ENCODE measurements at places on chromosomes 6 and 20. TPM values are rescaled to one million over a fixed set of nuclear protein-coding genes. Genes with fewer than 3 reads are reported as not detected.

GRCh38 chr20:51703400-51704287 is 64.5 kb downstream of the ATP9A start:
- no peak for DNase-seq

GRCh38 chr6:157984686-157985225 is 3.1 kb downstream of the SYNJ2 start:
- DNase-seq: no peak

- DNase-seq: no peak
These were observed 12.3 kb upstream of the CCDC167 start for GRCh38 chr6:37511910-37512399.

GRCh38 chr20:62617711-62618483 is 24.4 kb upstream of the SLCO4A1 start:
- peak; percentile 78 for DNase-seq

DNA sequence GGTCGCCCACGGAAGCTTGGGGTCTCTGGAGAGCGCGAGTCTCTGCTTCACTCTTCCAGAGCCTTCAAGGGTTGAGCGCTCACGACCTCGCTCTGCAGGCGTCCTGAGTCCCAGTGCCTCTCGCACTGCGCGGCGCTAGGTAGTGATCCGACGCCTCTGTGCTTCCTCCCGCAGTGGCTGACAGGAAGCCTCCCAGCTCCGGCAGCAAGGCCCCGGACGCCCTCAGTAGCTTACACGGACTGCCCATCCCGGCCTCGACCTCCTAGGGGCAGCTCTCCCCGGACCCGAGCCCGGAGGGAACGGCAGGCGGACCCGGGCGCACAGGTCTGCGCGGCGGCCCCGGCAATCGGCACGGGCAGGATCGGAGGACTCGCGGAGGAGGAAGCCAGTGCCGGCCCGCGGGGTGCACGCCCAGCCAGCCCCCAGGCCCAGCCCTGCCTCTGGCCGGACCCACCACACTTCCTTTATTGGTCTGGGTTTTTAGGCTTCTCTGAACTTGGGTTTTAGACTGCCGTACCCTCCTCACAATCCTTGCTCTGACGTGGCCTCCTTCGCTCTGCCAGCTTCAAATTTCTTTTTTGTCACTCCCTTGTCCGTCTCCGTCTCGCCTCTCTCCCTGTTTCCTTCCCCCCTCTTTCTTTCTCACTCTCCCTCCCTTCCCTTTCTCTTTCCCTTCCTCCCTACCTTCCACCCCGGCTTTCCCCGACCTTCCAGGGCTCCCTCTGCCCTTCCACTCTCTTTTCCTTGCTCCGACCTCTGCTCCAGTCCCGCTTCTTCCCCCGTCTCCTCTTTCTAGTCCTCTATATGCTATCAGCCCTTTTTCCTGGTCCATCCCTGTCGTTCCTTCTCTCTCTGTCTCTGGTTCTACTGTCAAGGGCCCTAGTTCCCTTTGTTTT is 9.1 kb downstream of the PAX1 start:
- no peak for DNase-seq

DNA sequence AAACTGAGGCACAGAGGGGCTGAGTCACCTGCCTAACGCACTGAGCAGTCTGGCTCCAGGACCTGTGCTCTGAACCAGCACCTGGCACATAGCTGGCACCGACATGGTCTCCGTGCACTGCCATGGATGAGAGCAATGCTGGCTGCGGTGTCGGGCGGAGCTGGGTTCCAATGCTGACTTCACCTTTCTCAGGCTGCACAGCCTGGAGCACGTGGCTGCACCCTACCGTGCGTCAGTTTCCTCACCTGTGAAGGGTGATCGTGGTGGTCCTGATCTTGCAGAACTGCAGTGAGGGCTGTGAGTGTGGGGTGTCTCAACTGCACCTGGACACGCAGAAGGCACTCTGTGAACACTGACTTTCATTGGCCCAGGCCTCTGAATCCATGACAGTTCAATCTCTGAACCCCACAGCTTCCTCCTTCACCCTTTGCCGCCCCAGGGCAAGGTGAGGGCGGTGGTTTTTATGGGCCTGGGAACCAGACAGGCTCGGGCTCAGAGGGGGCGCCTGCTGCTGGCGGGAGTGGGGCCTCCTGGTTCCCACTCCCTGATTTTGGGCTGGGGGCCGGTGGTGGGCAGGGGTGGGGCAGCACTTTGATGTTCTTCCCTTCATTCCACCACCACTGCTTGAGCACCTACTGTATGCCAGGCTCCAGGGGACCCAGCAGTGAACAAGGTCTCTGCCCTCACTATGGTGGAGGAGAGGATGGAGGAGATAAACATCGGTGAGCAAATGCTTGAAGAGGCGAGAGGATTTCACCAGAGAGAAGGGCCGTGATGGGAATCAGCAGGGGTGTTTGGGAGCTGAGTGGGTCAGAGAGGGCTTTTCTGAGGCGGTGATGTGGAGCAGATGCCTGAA is 102.9 kb downstream of the CEBPB start:
- peak; percentile 39 for DNase-seq

- DNase-seq: no peak
These were observed 266.1 kb upstream of the PTCHD4 start for GRCh38 chr6:48377115-48377514.

DNA sequence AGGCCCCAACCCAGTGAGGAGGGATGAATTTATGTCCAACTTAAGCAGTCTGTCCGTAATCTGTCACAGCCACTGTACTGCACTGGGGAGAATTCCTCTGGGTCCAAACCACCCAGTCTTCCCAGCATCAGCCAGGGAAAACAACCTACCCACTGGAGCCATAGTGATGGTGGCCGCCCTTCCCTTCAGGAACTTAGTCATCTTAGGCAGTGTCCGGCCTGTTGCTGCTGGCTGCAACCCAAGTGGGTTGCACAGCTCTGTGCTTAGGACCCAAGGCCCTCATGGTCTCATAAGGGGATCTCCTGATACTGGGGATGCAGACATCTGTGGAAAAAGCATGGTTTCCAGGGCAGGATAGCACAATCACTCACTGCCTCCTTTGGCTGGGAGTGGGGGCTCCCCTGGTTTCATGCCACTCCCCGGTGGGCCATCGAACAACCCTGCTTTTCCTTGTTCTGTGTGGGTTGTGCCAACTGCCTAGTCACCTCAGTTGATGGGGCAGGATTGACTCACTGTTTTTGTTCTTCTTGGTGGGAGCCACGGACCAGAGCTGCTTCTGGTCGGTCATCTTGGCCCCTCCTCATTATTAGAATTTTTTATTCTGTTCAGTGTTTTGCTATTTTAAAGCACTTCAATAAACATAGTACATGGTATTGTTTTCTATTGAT is 591.9 kb downstream of the DOK5 start:
- no peak for DNase-seq

- DNase-seq: peak; percentile 41
These were observed 828 bp downstream of the ADGRB3 start for GRCh38 chr6:68635706-68636513.

DNA sequence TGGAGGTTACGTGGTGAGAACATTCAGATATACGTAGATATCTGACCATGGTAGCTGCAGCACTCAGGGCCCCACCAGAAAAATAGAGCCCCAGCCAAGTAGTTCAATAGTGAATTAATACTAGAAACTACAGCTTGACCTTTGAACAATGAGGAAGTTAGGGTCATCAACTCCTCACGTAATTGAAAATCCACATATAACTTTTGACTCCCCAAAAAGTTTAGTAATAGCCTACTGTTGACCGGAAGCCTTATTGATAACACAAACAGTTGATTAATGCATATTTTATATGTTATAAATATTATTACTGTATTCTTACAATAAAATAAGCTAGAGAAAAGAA is 117.9 kb downstream of the SNX5 start:
- DNase-seq: no peak

DNA sequence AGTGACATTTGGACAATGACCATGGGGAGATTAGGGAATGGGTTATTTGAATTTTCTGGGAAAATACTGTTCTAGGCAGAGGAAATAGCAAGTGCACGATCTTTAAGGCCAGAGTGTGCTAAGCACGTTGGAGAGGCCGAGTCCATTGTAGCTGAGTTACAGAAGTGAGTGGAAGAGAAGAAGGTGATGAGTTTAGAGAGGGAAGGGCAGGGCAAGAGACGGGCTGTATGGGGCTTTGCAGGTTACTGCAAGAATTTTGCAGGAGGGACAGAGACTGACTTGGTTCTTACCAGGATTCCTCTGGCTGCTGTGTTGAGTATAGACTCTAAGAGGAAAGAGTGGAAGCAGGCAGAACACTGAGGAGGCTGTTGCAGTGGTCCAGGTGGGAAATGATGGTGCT is 1.1 kb upstream of the NCOA3 start:
- no peak for DNase-seq

DNA sequence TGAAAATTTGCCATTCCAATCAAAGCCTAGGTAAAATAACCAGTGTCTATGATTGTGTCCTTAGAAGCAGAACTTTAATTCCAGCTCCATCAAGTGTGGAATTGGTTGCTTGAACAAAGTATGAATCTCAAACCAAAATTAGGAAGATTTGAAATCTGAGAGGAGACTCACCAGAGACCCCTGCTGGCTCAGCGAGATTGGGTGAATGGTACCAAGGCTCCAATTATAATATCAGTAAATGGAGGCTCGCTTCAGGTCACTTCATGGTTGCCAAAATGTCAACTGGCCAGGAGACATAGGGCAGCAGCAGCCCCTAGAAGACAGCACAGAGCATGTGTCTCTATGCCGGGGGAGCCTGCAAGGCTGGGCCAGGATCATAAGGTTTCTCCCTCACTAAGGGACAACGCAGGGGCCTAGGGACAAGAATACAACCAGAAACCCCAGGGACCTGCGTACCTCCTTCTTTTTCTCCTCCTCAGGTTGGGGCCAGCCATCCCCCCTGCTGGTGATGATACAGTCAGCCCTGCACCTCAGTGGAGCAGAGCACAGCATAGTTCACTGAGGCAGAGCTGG is 14.0 kb downstream of the RBL1 start:
- DNase-seq: no peak

- DNase-seq: no peak
These were observed 543.5 kb downstream of the MMUT start for GRCh38 chr6:48919555-48919954.

- no peak for DNase-seq
These were observed 110.2 kb downstream of the GJA10 start for GRCh38 chr6:90004511-90004910.

DNA sequence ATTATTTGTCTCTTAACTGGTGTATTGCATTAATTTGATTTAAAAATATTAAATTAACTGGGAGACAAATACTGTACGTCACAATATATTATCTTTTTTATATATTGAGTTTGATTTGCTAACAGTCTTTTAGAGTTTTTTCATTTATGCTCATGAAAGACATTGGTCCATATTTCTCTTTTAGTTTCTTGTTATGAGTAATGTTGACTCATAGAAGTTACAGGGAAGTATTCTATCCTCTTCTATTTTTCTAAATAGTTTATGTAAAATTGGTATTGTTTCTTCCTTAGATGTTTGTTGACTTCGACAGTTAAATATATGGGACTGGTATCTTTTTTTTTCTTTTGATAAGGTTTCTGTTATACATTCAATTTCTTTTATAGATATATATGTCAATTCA is 1115.6 kb upstream of the CITED2 start:
- no peak for DNase-seq

DNA sequence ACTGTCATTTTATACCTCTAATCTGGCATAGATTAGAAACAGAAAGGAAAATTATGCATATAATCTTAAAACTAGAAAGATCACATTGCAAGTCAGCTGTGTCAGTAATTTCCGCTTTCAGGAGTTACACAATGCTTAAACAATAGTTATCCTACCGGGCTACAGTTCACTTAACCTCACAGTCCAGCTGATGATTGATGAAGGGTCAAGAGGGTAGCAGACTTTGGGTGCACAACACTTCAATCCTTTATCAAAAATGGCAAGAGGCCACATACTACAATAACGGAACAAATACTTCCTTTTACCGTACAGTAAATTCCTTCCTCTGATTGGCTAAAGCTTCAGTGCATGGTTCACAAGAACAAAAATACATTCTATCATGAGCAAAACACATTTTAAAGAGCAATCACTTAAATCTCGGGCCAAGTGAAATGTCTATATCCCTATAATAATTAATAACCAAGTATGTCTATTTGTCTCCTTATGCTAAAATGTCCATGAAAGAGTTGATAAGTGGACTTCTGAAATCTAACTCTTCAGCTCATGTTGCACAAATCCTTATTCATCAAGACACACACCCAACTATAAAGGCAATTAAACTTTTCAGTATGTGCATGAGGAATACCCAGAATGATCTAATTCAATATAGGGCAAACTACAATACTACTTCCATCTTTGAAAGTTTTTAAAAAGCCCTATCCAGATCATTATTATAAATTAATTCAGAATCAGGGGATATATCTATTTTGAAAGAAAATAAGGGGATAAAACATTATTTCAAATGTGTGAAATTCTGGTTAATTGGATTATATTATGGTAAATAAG is 76.8 kb downstream of the HIVEP2 start:
- no peak for DNase-seq

DNA sequence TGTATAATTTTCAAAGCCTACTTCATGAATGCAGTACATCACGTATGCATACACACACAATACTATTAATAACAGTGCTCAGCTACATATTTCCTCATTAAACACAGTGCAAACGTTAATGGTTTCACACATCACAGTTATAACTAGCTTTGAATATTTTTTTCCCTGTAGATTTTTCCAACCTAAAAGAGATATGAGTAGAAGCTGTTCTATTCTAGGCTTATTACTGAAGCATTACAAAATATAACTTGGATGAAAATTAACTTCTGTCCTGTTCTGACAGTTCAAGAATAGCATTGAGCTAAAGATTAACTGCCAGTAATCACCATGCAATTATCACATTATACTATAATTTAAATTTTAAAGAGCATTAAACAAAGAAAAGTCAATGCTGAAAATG is 6.2 kb downstream of the LMBRD1 start:
- no peak for DNase-seq

DNA sequence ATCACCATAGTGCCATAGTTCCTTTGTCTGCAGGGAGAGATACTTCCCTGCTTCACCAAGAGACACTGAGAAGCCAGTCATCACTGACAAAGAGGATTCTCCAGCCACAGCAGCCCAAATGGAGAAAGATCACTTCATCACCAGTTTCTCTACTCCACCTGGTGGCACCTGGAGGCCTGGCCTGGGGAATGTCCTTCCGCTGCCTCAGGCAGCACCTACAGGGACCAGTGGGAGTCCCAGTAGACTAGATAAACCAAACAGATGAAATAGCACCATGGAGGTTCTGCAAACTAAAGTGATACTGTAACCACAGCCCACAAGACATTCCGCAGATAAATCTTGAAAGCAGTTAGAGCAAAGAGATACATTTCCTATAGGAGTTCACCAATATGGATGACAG is 266.5 kb downstream of the C6orf118 start:
- DNase-seq: no peak

- DNase-seq: no peak
These were observed 48.2 kb downstream of the TOP1 start for GRCh38 chr20:41076776-41077175.

WDR46 gene
- total RNA-seq: 15.1 TPM

SS18L1 gene
- total RNA-seq: 10.7 TPM

C6orf47 gene
- 18.6 TPM for total RNA-seq

COL12A1 gene
- 9.5 TPM for total RNA-seq

JPH2 gene
- 182 TPM for total RNA-seq

ECT2L gene
- 0.37 TPM for total RNA-seq

OPRM1 gene
- not detected for total RNA-seq

NR2E1 gene
- total RNA-seq: not detected

PSMF1 gene
- 130 TPM for total RNA-seq

NMBR gene
- not detected for total RNA-seq

Data from left ventricle myocardium superior (tissue), 1 donor.